Left forelimb (tissue), 1 donor: ENCODE measurements at places on chromosomes 4 and X.
A peak's percentile ranks its signal among the peaks of the same experiment; 100 is the strongest.

DNA sequence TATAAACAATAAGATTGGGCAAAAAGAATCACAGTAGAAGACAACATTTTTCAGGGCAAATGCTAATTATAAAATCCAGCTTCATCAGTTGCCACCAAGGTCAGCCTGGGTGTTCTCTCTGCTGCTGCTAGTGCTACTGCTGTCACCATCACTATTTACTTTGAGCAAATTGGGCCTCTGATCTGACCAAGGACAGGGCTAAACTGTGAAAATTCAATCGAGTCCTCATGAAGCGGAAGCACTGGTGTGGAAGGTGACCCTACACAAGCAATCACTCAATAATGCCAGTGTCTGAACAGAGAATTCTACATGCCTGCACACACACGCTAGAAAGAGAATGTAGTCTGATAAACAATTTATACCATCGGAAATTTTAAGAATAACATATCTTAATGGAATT lies 122.9 kb upstream of the TTC29 start:
- no peak for DNase-seq

GRCh38 chrX:53283099-53283498 lies 1.7 kb upstream of the IQSEC2 start:
- no peak for DNase-seq

DNA sequence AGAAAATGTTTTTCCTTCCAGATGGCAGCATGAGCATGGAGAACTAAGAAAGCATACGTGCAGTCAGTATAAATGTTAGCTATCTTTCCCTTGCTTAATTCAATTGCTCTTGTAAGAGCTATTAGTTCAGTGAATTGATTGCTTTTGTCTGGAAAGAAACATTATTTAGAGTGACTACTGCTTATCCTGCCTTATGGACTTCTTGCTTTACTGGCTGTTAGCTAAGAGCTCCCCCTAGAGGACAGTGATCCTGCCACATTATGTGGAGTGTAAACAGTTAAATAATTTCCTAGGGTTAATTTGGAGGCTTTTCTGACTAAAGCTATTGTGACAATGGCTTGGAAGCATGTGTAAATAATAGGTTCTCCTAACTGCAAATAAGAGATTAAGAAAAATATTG lies 1402.4 kb downstream of the FAM133A start:
- no peak for DNase-seq

GRCh38 chrX:20354505-20354904 lies 87.8 kb upstream of the RPS6KA3 start:
- DNase-seq: no peak

GRCh38 chr4:77372375-77372774 lies 215.4 kb downstream of the CCNG2 start:
- DNase-seq: no peak

DNA sequence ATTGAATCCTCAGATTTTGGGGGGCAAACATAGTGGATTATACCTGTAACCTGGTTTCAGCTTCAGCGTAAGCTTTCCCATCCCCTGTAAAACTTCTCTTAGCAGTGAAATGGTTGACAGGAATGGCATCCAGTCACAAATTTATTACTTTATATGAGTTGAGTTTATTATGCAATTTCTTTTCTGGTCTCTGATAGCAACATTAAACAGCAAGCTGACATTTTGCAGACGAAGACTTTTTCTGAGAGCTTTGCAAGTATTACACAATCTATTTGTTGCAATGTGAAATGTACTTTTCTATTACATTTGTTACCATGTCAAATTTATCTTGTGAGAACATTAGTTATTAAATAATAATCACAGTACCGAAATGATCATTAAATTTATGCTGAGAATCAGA lies 60.6 kb downstream of the GSPT2 start:
- DNase-seq: no peak

GRCh38 chr4:73507541-73507940 lies 26.0 kb downstream of the AFM start:
- no peak for DNase-seq

GRCh38 chrX:108590496-108590895 lies 145.9 kb downstream of the IRS4 start:
- DNase-seq: no peak

- no peak for DNase-seq
Observed at GRCh38 chr4:23937173-23937572, 47.3 kb upstream of the PPARGC1A start.

- DNase-seq: no peak
Observed at GRCh38 chr4:169341490-169341889, 70.7 kb upstream of the SH3RF1 start.

DNA sequence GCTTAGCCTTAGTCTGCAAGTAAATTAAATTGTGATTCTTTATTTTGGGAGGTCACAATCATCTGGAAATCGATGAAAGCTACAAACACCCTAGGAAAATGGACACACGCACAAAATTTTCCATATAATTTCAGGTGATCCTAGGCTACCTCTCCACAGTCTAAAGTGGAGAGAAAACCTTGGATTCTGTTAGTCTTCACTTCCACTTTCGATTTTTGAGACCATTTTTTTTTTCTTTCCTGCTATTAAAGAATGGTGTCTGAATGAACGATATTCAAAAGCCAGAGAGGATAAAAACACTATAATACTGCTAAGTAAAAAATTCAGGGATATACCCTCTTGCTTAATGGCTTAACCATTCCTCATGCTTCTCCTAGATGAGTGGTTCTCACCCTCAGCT lies 1.7 kb downstream of the FBXL5 start:
- DNase-seq: no peak

- no peak for DNase-seq
Observed at GRCh38 chr4:157294575-157294974, 74.0 kb downstream of the GRIA2 start.

DNA sequence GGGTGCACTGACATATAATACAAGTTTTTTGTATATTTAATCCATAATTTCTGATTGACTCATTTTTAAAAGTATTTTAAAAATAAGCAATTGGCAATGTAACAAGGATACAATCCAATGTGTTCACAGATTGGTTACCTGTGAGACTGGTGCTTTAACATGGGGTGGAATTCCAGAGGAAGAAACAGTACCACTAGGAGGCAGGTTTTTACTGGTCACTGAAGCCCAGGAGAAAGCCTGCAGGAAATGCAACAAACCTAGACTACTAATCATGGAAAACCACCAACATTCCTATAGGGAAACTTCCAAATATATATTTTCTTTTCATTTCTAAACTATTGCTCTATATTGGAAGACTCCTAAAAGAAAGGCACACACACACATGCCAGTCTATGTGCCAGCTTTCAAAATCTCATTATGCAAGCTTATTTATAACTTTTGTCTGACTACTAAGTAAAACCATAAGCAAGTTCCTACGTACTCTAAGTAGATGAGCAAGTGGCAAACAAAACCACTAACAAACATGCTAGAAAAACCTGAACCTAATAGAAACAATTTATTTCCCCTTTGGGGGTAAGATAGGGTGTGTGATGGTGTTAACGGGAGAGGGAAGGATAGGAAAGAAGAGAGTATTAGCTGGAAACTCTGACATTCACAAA lies 19.2 kb downstream of the G3BP2 start:
- DNase-seq: no peak

GRCh38 chrX:136147315-136147901 lies at the start of gene FHL1:
Gene FHL1, plus strand, starts transcription at chrX:136147533.
- peak; percentile 80 for DNase-seq

- no peak for DNase-seq
Observed at GRCh38 chr4:176641237-176641636, 151.5 kb downstream of the VEGFC start.

DNA sequence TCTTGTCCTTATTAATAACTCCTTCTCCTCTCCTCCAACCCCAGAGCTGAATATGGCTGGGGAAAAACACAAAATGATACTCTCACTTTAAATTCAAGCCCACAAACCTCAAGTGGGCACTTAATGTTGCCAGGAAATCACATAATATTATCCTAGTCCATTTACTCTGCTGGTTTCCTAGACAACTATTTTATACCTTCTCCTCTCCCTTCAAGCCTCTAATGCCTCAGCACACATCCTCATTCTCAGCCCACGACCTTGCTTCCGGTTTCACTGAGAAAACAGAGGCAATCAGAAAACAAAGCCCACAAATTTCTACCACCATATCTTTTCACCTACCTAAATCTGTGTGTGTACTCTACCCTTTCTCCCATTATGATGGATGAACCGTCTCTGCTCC lies 12.1 kb upstream of the CLCN5 start:
- no peak for DNase-seq

DNA sequence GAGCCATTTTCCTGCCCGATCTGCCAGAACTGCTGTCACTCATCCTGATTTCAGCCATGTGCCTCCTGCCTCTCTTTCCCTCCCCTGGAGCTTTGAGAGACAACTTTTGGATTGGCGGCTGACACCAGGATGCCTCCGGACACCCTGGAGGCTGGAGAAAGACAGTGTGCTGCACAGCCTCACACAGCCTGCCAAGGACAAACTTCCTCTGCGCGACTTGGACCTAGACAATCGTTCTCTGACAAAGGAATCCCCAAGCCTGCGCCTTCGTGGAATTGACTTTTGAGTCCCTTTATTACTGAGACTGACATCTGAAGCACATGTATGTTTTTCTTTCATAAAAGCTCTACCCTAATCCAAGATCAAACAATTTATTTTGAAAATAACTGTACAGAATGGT lies 10.8 kb upstream of the LDB2 start:
- DNase-seq: no peak

- no peak for DNase-seq
Observed at GRCh38 chrX:118536204-118536603, 40.6 kb downstream of the DOCK11 start.

DNA sequence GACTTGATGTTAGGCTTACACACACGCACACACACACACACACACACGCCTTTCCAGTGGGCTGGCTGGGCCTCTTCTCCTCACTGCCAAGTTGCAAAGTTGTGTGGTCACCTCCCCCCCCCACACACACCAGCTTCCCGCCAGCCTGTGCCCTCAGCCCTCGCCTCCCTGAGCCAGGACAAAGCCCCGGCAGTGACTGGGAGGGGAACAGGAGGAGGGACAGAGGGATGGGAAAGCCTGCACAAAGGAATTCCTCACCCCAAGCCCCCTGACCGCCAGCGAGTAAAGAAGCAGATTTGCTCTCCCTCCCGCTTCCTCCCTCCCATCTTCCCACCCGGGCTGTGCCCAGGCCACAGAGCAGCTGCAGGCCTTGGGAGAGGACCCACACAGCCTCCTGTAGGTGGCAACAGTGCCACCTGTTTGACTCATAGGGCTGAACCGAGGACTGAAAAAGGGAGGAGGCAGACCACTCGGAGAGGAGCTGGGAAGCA lies at the start of gene GDPD2:
TSS of gene GDPD2 (plus strand) at position 464 of the 491 bp plus-strand sequence. CDS start 1,671 bp downstream, outside the sequence.
- no peak for DNase-seq

DNA sequence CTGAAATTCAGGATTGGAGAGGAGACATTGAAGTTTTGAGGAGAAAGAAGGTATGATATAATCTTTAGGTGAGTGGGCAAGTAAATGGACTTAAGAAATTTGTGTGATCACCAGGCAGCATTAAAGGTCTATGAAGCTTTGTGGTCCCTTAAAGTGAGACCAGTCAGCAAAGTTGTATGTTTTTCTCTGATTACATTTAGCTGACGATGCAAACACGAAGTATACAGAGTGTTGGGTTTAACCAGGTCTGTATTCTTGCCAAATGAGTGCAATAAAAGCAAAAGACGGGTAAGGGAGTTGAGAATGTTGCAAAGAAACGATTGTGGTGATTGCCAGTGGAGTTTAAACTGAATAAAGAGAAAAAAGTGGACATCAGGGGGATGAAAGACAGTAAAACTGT lies 11.6 kb upstream of the YIPF6 start:
- no peak for DNase-seq

- no peak for DNase-seq
Observed at GRCh38 chr4:30461218-30461617, 259.0 kb upstream of the PCDH7 start.

DNA sequence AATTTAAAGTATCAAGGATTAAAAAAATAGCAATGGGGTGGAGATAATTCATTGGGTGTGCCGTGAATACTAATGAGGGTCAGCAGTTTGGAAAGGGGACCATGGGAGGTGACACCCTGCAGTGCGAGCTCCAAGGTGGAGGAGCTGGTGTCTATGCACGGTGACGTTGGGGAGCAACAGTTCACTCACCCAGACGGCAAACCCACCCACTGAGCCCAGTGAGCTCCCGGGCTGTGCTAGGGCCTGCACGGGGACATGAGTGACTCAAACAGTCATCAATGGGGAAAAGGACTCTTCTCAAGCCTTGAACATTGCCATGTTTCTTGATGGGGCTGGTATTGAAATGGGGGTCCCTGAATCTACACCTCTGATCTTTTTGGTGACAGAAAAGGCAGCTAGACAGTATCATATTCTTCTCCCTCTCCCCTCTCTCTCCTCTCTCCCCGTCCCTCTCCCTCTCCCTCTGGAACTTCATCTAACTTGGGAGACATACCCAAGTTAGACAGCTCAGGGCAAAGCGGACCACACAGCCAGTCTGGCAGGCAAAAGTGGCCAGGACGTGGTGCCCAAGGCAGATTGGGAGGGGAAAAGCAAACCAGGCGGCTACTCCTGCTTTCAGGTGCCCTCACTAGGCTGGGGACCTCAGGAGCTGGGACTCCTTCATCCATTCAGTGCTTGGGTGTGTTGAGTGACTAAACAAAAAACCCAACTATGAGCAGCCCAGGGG lies 26.3 kb upstream of the PPP2R2C start:
- peak; percentile 25 for DNase-seq

- no peak for DNase-seq
Observed at GRCh38 chr4:6694177-6694901, 661 bp downstream of the S100P start.

DNA sequence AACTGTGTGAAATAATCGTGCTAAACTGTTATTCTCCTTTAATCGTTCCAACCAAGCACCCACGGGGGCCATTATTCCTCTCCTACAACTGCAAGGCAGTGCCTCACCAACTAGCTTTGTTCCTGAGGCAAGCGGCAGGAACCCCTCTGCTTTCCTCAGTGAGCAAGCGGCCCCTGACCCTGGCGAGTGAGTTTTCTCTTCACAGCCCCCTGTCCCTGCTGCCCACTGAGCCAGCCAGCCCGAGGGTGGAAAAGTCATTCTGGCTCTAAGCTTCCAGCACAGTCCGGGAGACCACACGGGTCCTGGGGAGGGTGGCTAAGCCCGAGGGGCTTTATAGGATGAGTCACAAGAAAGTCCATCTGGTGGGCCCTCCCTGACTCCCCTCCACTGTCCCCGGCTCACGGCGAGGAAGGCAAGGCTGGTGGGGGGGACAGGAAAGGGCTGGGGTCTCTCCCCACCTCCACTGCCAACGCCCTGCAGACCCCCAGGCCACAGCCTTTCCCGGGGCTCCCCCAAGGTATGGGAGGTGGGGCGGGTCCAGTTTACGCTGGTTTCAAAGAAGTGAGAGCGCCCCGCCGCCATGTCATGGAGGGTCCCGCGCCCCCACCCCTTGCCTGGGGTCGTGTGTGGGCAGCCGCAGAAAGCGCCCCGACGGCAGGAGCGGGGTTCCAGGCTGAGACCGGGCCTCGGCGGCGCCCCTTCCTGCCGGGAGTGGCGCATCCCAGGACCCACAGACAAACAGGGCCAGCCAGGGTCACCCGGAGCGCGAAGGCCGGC lies 45.0 kb downstream of the CPLX1 start:
- no peak for DNase-seq

DNA sequence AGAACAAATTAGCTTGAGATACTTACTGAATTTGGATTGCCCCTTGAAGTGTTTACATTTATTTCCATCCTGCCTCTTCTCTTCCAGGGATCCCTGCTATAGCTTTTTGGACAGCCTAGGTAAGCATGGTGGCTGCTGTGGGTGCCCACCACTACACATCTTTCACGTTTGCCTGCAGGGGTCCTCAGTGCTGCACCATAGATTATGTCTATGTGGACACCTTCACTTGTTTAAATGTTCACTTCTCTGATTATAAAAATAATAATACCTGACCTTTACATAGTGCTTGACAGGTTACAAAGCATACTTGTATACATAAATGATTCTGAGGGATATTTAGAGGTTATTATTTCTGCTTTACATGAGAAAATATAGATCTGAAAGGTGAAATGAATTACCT lies 67.9 kb upstream of the SLC4A4 start:
- DNase-seq: no peak
